CD4-positive, alpha-beta T cell treated with Interleukin-4 for 1 hour (primary cell): ENCODE measurements at places on chromosomes 6 and 20.
A peak's percentile ranks its signal among the peaks of the same experiment; 100 is the strongest.

DNA sequence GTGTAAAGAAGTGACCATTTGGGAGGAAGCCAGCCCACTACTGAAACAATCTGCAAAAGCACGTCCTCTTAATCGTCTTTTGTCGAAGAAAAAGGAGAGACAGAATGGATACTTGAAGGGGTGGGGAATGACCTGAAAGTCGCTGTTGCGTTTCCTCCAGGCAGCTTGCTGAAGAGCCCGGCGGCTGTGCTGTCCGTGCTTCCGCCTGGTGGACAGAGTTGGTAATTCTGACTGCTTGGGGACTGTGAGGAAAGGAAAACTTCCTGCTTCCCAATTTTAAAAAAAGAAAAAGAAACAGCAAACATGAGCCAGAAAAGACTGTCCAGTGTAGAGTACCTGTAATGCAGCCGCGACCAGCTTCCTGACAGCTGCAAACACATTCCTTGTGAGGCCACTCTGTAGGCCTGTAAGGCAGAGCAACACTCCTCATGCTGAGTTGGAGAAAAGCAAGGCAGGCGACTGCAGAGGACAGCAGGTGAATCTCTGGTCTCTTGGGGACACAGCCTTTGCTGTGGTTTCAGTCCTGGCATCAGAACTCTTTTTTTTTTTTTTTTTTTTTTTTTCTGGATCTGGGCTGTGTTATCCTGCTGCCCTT lies 251.1 kb upstream of the TBX18 start:
- DNase-seq: no peak

- DNase-seq: no peak
Measured at GRCh38 chr6:64817525-64817924, 889.5 kb downstream of the EYS start.

- DNase-seq: no peak
Measured at GRCh38 chr6:54892831-54893230, 46.3 kb downstream of the FAM83B start.

GRCh38 chr6:35220711-35221110 lies 7.0 kb downstream of the SCUBE3 start:
- DNase-seq: no peak

- no peak for DNase-seq
Measured at GRCh38 chr6:31771992-31772358, 5.2 kb downstream of the VWA7 start.

GRCh38 chr6:15088904-15089568 lies 156.8 kb upstream of the JARID2 start:
- no peak for DNase-seq

DNA sequence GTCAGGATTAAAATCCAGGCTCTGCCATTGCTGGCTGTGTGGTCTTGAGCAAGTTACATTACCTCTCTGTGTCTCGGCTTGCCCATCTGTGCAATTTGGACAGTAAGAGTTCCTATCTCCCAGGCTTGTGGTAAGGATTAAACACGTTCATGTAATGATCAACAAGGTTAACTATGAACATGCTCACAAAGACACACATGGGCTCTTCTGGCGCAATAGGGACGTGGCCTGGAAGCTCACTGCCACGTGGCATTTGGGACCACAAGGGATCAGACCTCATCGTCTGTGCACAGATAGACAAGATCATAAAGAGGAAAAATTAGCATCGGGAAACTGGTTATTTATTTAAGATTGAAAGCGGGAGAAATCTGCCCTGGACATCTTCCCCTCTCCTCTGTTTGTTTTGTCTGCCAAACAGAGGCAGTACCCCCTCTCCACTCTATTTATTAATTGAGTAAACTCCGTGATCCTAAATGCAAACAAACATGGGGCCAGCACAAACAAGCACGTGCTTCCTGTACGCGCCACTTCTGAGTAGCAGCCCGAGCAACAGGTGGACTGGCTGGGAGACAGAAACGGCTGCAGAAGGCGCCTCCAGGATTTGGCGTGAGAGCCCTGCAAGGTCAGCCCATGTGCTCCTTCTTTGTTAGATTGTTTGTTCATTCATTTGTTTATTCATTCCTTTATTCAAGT lies 95.0 kb downstream of the CDH26 start:
- DNase-seq: no peak

DNA sequence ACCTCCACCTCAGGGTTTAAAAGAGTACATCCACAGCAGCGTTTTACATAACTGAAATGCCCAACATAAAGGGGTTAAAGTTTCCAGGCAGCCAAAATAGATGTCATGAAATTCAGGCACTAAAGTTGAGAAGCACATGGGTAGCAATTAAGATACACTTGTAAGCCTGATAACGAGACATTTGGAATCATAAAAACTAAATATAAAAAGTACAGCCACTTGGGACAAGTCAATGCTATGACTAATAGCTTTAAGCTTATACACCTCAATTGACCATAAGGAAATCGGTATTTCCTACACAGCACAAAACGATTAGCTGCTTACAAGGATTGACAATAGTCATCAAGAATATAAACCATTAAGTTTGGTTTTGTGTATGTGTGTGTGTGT lies 11.8 kb downstream of the LOC128125822 start:
- DNase-seq: no peak

DNA sequence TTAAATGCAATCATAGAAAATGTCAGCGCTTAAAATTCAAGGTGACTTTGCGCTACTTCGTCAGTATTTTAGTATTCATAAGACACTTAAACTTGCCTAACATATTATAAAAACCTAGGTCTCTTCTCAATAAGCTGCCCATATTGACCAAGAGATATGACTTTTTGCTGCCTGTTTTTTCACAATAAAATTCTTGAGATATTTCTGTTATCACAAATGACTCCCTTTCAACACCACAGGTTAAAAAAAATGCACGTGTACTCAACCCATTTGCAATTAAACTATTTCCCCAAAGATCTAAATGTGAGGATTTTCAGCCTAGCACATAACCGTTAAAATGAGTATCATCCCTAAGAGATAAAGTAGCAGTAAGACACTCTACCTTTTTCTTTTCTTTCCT lies 10.7 kb downstream of the ATXN1 start:
- no peak for DNase-seq

DNA sequence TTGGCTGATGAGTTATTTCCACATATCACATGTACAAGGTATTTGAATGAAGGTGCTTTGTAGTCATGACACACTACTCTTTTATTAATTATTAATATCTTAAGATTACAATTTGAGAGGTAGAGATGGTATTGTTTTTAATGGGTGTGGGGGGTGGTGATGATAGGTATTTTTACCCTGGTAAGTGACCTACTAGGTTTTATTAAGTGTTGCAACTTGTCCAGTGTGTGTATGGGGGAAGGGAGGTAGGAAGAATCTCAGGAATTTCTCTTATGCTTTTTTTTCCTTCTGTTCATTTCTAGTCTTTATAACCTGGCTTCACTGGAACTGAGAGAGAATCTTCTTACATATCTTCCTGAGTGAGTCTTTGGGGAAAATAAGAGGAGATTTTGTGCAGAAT lies 101.4 kb downstream of the LRRC1 start:
- DNase-seq: no peak

DNA sequence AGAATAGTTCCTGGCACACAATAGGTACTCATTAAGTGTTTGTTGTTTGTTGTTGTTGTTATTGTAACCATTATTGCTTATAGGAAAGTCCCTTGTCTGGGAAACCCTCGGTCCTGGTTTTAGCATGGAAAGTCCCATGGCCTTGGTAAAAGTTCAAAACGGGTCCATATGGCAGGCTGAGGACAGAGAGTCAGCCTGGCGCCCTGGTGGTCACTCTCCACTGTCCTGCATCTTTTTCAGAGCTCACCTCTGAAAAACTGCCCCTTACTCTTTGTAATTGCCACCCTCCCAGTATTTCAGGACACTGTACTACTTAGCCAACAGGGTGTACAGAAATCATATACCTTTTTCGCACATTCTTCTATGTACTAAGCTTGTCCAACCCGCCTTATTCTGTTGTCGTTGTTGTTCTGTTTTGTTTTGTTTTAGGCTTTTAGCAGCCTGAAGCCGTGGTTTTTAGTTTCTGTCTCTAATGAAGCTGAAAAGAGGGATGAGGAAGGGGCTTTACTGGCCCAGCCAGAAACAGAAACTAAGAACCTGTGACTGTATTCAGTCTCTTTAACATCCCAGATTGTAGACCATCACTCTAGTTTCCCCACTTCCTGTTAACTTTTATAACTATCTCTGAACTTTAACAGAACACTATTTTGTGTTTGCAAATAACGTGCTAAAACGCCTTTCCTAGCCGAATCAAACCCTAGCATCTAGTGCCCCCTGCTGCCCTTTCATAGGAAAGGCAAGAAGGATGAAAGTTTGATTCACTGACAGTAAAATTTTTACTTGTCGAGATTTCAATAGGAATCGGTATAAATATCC lies 7.6 kb upstream of the TMEM14A start:
- peak; percentile 78 for DNase-seq

- peak; percentile 36 for DNase-seq
Measured at GRCh38 chr6:38973178-38974057, 75.2 kb upstream of the GLP1R start.

- no peak for DNase-seq
Measured at GRCh38 chr6:92292067-92292466, 1127.3 kb downstream of the EPHA7 start.
